ENCODE measurements at places on chromosomes 7 and 10. TPM values are rescaled to one million over a fixed set of nuclear protein-coding genes. Genes with fewer than 3 reads are reported as not detected.

DNA sequence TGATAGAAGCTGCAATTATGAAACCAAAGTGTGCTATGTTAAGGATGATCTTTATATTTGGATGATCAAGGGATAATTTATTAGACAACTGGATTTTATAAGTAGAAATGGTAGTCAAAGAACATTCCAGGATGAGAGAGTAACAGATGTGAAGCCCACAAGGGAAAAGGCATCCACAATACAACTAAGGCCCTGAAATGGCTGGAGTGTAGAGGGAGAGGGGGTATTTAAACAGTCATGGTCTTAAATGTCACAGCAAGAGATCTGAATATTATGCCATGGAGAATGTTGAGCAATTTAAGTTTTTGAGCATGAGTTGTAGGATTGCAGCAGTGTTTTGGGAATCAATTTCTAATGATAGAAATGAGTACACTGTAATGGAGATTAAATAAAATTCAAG lies 282.3 kb upstream of the DKK1 start:
- no peak for DNase-seq

- DNase-seq = no peak
These were observed 99.1 kb downstream of the UNCX start for GRCh38 chr7:1331561-1332467.

DNA sequence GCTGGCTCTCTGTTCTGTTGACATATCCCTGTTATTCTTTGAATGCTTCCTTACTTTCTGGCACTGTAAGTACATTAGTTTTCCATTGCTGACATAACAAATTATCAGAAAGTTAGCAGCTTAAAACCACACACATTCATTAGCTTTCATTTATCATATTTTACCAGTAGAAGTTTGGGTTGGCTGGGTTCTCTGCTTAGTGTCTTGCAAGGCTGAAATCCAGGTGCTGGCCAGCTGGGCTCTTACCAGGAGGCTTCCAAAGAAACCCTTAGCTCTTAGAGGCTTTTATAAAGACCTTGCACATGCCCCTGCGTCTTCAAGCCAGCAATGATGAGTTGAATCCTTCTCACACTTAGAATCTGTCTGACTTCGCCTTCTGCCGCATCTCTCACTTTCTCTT lies 160.6 kb downstream of the MLLT10 start:
- no peak for DNase-seq

Gene LBX1
- not detected for total RNA-seq

DNA sequence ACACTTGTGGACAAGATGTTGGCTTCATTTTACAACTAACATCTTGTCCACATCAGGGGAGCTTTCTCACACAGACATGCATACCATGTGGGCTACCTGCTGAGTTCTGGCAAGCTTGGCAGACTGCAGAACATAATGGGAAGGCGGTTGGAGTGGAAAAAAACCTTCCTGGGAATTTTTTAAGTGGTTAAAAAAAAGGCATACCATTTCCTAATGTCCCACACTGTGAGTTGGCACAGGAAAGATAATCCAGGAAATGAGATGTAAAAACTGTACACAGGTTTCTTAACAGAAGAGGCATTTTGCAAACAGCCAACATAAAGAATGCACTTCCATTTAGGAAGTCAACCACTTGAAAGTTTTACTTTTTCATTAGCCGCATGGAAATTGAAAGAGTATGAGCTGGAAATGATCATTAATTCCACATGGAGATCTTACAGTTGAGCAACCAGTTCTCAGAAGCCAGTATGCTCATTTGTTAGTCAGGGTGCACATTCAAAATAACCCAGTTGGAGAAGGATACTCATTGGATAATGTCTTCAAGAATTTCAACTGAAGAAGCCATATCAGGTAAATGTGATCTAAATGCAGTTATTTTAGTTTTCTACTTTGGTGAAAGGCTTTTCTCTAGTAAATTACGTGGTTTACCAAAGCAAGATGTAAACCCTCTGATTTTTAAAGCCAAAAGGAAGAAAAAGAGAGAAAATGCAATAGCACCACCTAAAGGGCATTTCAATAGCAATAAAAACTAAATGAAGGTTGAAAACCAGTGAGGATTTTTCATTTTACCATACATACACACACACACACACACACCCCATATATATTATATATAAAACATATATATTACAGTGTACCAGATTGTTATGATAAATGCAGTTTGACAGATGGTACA lies 194.0 kb downstream of the TAX1BP1 start:
- DNase-seq = no peak

DNA sequence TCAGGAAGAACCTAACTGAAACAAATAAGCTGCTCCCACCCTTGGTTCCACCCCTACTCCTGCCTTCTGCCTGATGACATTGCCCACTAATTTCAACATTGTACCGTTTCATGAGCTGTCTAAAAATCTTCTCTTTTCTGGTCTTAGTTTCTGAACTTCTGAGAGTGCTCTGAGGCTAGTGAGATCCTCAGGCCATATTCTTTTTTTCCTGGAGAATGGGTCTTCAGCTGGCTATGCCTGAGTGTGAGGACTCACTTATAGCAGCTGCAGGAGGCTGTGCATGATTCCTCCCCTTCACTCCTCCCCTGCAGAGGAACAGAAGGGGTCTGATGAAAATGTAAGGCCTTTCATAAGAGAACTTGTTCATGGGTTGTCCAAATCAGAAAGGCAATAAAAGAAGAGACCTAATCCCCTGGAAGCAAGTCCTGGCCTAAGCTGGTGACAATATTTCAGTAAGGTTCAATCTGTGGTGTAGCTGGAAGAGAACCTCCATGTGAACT lies 11.1 kb downstream of the HOXA4 start:
- no peak for DNase-seq

DNA sequence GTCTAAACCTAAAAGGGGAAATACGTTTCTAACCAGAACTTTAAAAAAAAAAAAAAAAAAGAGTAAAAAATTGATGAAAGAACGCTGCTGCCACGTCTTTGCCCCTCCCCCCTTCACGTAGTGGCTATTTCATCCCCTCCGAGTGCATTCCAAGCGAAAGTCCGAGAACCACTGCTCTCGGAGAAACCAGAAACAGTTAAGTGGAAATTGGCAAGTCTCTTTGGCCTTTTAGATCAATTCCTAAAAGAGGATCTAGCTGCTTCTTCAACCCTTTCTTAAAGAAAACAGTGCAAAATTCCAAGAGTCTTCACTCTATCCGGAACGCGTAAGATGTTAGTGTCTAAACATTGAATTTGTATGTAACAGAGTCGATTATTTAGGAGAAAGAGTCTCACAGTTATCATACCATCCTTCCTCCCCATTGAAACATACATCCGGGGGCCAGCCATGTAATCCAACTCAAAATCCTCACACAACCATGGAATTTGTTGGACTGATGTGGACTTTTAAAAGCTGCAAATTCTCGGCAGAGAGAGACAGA lies 1.1 kb downstream of the P4HA1 start:
- peak; percentile 45 for DNase-seq

- no peak for DNase-seq
These were observed 149.0 kb downstream of the TNS3 start for GRCh38 chr7:47432671-47433563.

Gene PLEKHS1
- not detected for total RNA-seq

DNA sequence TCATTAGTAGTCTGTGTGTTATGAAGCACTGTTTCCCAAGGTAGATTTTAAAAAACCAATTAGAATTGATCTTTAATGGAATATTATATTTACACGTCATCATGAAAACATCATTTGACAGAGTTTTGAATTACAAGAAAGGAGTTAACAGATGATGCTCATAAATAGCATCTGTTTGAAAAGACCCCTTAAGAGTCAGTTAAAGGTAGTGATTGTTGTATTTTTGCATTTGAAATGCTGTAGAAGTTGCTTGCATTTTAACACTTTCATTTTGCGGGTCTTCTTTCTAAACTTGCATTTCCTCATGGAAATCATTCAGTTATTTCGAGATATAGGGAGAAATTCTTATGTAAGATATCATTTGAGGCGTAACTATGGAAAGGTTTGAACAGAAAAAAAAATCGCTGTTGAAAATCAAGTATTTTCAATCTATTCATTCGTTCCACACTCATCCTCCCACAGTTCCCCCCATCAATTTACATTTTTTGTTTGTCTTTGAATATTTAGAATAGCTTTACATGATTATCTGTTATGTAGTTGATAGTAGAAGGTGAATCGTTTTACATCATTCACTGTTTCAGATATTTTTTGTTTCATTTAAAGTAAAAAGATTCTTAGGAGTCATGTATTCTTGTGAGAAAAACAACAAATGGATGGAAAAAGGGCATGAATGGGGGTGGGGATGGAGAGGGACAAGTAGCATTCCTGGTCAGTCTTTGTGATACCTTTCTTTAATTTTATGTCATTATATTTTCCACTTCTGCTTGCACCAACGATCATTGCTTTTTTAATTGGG lies 3.0 kb upstream of the SKIDA1 start:
- DNase-seq = no peak

GRCh38 chr10:31528831-31529230 lies 209.8 kb downstream of the ZEB1 start:
- DNase-seq = no peak
